Activated T-helper 1 cell treated with anti-CD3 and anti-CD28 coated beads, Interleukin-2, amount 50 U/mL, for 16 hours (primary cell): ENCODE measurements at places on chromosomes 12 and 14.

GRCh38 chr12:96136725-96137378 lies 57.3 kb upstream of the ELK3 start:
- DNase-seq, result no peak

DNA sequence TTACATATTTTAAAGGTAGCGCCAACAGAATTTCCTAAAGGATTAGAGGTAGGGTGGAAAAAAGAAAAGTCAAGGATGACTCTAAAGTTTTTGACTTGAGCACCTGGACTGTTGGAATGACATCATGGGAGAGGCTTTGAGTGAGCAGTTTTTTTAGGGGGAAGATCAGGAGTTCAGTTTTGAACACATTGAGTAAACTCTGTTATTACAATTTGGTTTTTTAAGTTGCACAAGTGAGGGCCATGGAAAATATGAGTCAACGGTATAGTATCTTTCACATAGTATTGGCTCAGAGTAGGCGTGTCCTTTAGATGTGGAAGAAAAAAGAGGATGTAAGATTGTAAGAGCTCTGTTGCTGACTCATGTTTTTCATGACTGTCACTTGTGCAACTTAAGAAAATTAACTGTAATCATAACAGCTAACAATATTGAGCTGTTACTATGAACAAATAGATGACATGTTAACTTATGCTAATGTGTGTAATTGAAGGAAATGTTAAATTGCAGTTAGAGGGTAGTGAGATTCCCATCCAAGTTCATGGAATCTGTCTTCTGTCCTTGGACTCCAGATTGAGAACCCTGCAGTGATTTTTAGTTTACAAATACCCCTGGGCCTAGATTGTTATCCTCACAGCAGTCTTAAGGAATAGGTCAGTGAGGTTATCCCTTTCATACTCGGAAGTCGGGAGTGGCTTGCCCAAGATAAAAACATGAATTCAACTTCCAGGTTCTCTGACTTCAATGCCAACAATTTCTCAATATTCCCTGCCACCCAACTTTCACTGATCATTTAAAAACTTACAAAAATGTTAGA lies 48.2 kb upstream of the ATP2B1 start:
- no peak for DNase-seq

DNA sequence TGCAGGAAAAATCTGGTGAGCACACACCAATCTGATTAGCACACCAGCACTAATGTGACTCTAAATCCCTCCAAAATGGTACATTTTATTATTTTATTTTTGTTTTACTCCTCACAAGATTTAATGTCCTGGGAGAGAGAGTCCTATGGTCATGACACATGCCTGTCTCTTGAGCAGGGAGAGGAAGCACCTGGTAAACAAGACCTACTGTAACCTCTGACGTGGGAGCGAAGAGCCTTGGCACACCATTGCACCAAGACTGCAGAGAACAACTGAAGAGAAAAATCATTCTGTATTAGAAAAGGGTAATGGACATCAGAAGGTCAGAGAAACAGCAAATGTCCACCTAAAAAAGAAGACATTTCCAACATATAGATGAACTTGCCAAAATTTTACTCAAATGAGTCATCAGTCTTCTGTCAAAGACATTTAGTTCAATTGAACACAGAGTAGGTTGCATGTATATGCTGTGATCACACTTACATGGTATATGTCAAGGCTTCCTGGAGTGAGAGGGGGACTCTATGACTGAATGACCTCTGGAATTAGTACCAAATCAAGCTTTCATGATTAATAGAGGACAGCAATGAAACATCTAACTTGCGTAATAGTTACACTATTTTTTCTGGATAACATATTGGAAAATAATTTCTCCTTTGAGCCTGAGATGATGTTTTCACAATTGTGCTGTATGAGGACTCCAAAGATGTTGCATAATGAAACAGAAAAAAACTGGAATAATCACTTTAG lies 186.9 kb upstream of the FLRT2 start:
- no peak for DNase-seq

- DNase-seq, result no peak
Measured at GRCh38 chr12:86122846-86123468, 133.2 kb downstream of the MGAT4C start.

GRCh38 chr14:70597731-70598130 lies 2.7 kb downstream of the MED6 start:
- DNase-seq, result no peak

- DNase-seq, result no peak
Measured at GRCh38 chr12:69779928-69780327, 41.3 kb downstream of the RAB3IP start.

GRCh38 chr12:25581067-25581466 lies 28.0 kb upstream of the LMNTD1 start:
- no peak for DNase-seq

DNA sequence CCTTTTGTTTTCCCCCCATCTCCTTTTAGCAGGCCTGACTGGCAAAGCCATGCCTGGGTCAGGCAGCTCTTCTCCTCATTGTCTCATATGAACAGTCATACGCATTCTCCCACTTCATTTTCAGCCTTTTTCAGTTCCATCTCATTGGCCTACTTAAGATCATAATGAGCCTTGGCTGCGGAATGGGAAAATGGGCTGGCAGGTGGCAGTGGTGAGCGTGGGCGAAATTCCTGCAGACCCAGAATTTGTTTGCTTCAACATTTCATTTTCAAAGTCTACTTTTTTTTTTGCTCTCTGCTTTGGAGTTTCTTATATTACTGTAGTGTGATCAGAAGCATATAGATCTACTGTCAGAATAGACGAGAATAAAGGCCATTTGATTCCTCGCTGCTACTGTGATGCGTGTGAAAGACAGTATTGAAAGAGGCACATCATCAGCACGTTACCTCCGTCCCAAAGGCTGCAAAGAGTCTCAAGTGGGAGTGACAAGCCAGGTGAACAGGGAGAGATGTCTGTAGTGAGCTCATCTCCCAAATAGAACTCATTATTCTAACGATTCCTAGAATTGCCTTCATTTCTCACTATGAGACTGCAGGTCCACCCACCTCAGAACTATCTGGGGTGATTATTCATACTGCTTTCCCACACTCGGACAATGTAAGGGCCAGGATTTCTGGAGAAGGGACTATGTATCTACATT lies 73.7 kb downstream of the TBK1 start:
- DNase-seq, result no peak

- no peak for DNase-seq
Measured at GRCh38 chr14:57069702-57070101, 199.0 kb downstream of the EXOC5 start.
